ENCODE measurements at places on chromosomes 2 and 18.

DNA sequence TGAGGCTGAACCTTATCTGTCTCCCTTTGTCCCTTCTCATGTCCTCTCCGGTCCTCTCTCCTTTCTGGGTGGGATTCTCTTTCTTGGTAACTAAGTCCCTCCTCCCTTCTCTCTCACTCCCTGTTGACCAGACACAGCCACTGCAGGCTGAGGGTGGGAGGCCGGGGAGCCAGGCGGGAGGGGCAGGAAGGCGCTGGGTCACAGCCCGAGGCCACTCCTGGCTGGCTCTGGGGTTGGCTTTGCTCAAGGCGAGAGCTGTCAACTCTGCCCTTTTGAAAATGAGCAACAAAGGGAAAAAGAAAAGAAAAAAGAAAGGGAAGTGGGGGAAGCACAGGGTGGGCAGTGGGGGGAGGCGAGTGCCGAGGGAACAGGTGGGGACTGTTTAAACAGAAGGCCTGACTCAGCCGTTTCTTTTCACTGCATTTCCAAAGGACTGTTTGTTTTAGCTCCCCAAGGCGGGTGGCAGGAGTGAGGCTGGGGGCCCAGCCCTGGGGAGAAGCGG is 70.5 kb upstream of the IGFBP5 start:
- DNase-seq = no peak

DNA sequence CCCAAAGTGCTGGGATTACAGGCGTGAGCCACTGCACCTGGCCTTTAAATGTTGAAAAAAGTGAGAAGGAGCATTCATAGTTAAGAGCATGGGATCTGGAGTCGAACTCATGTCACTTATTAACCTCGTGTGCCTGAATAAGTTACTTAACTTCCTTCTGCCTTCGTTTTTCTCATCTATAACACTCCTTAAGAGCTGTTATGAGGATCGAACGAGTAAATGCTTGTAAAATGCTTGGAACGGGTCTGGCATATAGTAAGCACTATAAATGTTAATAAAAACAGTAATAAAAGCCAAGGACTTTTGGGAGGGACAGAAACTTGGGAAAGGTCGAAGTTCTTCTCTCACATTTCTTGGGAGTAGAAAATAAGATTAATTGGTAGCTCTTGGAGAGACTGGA is 40.8 kb downstream of the RAB10 start:
- DNase-seq = no peak

DNA sequence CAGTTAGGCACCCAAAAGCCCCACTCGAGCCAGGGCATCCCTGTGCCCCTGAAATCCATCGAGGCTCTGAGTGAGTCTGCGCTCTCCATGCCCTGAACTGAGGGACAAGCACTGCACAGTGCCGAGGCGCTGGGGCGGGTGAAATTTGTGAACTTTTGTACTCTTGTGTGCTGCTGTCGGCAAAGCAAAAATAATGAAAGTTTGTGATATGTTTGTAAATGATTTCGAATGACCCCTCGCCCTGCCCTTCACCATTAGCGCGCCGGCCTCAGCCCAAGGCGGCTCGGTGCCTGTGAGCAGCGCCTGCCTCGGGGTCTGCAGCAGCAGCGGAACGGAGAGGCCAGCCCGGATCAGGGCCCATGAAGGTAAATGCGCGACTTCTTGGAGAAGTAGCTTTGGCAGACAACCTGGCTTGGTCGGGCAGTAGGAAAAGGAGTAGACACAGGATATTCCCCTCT is 1.8 kb upstream of the HOXD4 start:
- DNase-seq = no peak

- DNase-seq = no peak
Measured at GRCh38 chr2:198073253-198073652, 268.9 kb downstream of the PLCL1 start.

DNA sequence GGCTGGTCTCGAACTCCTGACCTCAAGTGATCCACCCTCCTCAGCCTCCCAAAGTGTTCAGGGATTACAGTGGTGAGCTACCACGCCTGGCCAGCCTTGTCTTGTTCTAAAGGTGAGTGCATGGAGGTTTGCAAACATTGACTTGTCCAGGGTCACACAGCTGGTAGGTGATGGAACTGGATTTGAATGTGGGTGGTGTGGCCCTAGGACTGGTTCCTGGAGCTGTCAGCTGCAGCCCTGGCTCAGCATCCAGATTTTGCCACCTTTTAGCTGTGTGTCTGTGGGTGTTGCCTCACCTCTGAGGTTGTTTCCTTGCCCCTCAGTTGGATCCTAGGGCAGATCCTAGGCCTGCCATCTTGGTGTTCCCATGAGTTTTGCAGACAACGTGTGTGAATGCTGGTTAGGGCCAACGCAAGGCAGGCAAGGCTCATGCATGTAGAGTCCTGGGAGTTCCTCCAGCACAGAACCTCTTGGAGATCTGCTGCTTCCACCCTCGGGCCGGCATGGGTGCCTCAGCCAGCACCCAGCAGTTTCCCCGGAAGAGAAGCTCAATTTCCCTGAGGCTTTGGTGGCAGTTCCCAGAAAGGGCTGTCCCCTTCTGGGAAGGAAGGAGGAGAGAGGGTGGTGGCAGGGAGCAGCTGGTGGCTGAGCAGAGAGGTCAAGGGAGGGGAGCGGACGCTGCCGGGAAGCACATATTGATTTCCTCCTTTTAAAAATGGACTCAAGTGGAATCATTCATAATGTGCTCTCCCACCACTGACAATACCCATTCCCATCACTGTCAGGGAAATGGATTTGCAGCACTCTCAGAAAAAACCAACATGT is 127.6 kb upstream of the HS6ST1 start:
- DNase-seq = no peak

GRCh38 chr2:27494944-27495554 is at the start of gene FNDC4:
Gene FNDC4 (minus strand): TSS chr2:27495200. CDS start chr2:27494679, 521 bp downstream.
- peak; percentile 9 for DNase-seq

DNA sequence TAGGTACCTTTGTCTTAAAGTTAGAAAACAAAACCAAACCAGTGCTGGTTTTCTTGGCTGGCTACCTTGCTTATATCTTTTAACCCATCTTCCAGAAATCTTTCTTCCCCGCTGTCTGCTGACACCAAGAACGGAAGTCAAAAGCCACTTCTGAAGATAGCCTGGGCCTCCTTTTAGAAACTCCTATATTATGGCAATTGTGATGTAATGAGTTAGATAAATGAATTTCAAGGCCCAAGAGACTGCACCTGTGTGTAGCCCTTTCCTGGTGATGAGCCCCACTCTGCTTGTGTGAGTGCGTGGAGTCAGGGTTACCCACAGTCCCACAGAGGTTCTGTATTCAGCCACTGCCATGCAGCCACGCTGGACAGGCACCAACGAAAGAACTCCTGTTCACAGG is 60.7 kb downstream of the ARMC9 start:
- no peak for DNase-seq

DNA sequence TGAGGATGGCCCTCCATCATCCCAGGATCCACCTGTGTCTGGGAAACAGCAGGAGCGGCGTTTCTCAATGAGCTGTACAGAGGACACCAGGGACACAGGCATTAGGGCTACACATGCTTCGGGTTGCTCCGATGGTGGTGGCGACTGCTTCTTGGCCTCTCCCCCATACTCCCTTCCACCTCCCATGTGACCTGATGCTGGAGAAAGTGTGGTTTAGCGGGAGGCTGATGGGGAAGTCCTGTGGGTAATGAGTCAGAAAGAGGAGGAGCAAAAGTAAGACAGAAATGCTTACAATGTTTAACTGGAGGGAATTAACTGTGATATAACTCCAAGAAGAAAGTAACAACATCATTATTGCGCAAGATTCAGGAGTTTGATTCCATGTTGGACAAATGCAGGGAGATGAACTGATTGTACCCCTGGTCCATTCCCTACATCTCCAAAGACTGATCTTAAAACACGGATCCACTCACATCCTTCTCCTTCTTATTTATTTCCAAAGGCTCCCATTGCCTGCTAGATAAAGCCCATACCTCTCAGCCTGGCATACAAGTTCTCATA is 186.6 kb downstream of the NRP2 start:
- DNase-seq = peak; percentile 91

DNA sequence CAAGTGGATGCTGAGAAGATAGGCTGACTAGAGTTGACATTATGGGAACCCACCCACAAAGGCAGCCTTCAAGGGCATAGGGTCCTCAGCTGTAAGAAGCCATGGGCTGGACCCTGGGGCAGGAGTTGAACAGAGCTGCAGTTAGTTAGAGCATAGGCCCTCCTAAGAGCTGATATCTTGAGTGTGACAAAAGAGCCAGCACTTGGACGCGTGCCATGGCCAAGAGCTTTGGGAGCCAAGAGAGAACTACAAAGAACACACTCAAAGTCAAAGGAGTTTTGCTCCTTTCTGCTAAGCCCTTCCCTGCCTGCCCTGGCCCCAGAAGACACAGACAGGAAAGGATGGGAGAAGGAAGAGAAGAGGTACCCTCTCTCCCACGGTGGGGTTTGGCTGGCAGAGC is 29.9 kb upstream of the AGAP1 start:
- no peak for DNase-seq

DNA sequence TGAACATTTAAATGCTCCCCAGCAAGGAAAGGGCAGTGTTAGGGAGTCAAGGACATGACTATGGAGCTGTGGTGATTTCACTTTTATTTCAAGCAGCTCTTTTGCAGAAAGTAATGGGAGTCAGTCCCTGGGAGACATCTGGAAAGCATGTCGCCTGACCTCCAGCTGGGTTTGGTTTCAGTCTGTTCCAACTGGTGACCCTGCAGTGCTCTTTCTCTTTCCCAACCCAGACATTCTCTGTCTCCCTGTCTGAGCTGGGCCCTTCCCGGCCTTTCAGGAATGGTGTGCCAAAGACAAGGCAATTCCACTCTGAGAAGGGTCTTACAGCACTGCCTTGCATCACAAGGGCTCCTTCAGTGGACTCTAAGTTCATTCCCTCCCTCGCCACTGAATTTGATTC is 323.2 kb downstream of the OSR1 start:
- peak; percentile 79 for DNase-seq

- DNase-seq = no peak
Measured at GRCh38 chr18:2672872-2673271, 17.3 kb downstream of the SMCHD1 start.

- DNase-seq = no peak
Measured at GRCh38 chr2:32506446-32506845, 121.4 kb upstream of the TTC27 start.

All from fibroblast of skin of scalp (primary cell).